Keratinocyte (primary cell): ENCODE measurements at places on chromosomes 4 and X.

GRCh38 chrX:129802863-129803262 is 23.1 kb downstream of the SASH3 start:
- no peak for DNase-seq

DNA sequence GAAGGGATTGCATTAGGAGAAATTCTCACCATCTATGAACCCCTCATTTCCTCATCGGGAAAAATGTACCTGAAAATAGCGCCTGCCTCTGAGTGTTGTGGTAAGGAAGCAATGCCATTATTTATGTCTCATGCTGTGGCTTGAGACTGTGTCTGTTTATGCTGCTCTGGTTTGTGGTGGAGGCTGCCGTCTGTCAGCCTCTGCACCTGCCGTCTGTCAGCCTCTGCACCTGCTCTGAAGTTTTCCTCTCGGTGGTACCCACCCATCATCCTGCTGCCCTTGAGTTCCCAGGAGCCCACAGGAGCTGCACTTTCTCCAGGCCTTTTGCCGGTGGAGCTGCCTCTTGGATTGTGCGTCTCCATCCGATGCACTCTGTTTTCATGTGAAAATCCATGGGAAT is 68.5 kb upstream of the PPP2R3B start:
- no peak for DNase-seq

DNA sequence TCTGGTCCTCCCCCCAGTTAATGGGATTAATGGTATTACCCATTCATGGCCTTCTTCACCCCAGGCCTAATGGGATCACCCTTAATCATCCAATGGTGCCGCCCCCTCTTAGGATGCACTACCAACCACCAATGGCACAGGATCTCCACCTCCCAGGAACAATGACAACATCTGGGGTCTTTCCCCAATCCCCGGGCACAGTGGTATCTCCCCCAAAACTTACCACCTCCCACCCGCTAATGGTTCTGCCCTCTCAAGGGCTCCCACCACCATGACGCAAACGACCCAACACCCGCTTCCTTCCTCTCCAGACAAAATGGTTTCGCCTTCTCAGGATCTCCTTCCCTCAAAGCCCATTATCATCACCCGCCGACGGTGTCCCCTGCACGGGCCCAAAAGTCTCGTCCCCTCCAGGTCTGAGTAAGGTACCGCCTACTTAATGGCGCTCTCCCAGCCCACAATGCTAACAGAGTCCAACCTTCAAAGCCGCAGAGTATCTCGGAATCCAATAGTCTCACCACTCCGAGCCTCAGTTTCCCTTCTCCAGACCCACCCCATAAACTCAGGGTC is 458 bp downstream of the GRIPAP1 start:
- no peak for DNase-seq

GRCh38 chrX:47697181-47697580 is 38.2 kb upstream of the UXT start:
- no peak for DNase-seq

DNA sequence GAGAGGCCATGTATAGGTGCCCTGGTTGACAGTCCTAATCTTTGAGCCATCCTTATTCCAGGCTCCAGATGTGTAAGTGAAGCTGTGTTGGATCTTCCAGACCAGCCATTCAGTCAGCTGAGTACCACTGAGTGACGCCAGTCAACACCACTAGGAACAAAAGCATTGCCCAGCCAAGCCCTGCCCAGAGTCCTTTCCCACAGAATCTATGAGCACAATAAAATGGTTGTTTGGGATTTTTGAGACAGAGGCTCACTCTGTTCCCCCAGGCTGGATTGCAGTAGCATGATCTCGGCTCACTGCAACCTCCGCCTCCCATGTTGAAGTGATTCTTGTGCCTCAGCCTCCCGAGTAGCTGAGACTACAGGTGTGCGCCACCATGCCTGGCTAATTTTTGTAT is 262.5 kb downstream of the BCOR start:
- no peak for DNase-seq
